Caco-2 (cell line): ENCODE measurements at places on chromosomes 7 and 10.

GRCh38 chr10:77533887-77534278, 103.7 kb downstream of the KCNMA1 start:
- DNase-seq: no peak

GRCh38 chr10:86284355-86285105, 82.1 kb downstream of the GRID1 start:
- no peak for DNase-seq

GRCh38 chr7:129095258-129095657, 40.3 kb upstream of the TNPO3 start:
- DNase-seq: no peak

DNA sequence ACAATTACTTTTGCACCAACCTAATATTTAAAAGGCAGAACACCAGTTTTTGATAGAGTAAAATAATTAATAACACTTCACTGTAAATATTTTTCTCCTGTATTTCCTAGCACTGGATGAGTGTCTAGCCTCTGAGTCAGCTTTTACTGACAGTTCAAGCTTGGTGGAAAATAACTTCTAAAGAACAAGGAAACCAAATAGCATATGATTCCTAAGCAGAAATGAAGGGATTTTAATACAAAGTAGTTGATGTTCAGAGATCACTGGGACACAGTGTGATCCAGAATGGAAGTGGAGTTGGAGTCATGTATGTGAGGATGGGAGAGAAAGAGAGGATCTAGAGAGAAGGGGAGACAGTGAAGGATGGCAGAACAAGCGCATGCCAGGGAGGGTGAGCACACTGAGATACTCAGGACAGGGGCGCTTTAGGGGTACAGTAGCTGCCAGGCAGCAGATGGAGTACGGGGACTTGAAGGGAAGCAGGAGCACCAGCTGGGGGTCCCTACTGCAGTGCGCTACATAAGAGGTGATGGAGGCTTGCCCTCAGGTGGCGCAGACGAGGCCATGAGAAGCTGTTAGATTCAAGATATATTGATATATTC, 117.9 kb upstream of the KLF6 start:
- DNase-seq: no peak

DNA sequence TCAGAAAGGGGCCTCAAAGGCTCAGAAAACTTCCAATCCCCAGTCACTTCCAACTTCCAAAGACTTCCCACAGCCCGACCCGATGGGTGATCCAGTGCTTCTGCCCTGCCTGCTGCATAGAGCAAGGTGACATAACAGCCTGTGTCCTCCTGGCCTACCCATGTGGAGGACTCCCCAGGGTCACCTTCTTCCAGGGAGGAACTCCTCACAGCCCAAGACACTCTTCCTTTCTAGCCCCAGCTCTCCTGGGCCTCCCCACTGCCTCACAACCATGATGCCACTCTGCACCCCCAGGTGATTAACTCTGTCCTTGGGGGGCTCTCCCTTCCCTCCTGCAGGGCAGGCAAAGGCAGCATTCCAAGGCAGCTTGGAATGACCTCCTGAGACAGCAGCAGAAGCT, 158.4 kb upstream of the PDE1C start:
- no peak for DNase-seq

DNA sequence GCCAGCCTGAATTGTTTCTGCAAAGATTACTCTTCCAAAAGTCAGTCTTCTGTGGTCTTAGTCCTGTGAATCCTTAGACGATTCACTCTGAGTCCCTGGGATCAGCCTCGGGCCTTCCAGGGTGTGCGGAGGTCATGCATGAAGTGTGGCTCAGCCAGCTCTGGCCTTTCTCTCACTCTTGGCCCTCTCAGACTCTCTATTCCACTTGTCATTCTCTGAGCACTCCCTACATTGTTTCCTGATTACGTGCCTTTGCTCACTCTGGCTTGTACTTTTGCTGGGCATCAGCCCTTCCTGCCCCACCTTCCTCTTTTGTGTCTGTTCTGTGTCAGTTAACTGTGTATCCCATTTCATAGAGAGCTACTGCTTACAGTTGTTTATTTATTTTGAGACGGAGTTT, 36.0 kb downstream of the CCNY start:
- no peak for DNase-seq

GRCh38 chr7:3481435-3481834, 180.4 kb downstream of the SDK1 start:
- no peak for DNase-seq
